ENCODE measurements at places on chromosomes 2 and 18. TPM values are rescaled to one million over a fixed set of nuclear protein-coding genes. Genes with fewer than 3 reads are reported as not detected.

The LHCGR gene
- total RNA-seq = not detected

The LOXL3 gene
- 10.1 TPM for total RNA-seq

The LAMA3 gene
- total RNA-seq = 1.3 TPM

The KCNS3 gene
- 2.7 TPM for total RNA-seq

The RSAD2 gene
- total RNA-seq = not detected

The PARD6G gene
- 3.0 TPM for total RNA-seq

The ADRA2B gene
- not detected for total RNA-seq

The SCG2 gene
- total RNA-seq = 3.0 TPM

The RPIA gene
- total RNA-seq = 3.1 TPM

The SCN9A gene
- 13.6 TPM for total RNA-seq

The PLCL1 gene
- total RNA-seq = 0.17 TPM

The RAPGEF4 gene
- 1.8 TPM for total RNA-seq

The FOXD4L1 gene
- not detected for total RNA-seq

The ARHGAP28 gene
- total RNA-seq = 7.4 TPM

The HJURP gene
- total RNA-seq = 39.4 TPM

The TBR1 gene
- not detected for total RNA-seq

The IL1B gene
- 0.45 TPM for total RNA-seq

The STON1 gene
- total RNA-seq = 5.8 TPM

The ADD2 gene
- total RNA-seq = under 0.01 TPM

The UGT1A9 gene
- total RNA-seq = not detected

The MYO3B gene
- total RNA-seq = not detected

The MYO5B gene
- total RNA-seq = 0.17 TPM

The HOXD12 gene
- total RNA-seq = not detected

The GNLY gene
- not detected for total RNA-seq

The TMEM178A gene
- total RNA-seq = 0.84 TPM

The CCDC141 gene
- not detected for total RNA-seq

The CDK5R2 gene
- total RNA-seq = not detected

The FBXO15 gene
- total RNA-seq = 0.34 TPM

The SRD5A2 gene
- total RNA-seq = not detected

The ODC1 gene
- 281 TPM for total RNA-seq

The HEATR5B gene
- total RNA-seq = 10.0 TPM

The EFHD1 gene
- 0.45 TPM for total RNA-seq

The ATG16L1 gene
- total RNA-seq = 16.4 TPM

The MAPK4 gene
- total RNA-seq = not detected

The DNMT3A gene
- 10.6 TPM for total RNA-seq

The SAP130 gene
- 6.2 TPM for total RNA-seq

The TUBA4B gene
- not detected for total RNA-seq

The ADNP2 gene
- total RNA-seq = 11.6 TPM

The SLC16A14 gene
- total RNA-seq = 1.0 TPM

The PROKR1 gene
- total RNA-seq = not detected

The SERPINB12 gene
- not detected for total RNA-seq

The ERFE gene
- total RNA-seq = 4.2 TPM

The FSHR gene
- total RNA-seq = not detected

The CNRIP1 gene
- total RNA-seq = 62.9 TPM

The WDCP gene
- 8.2 TPM for total RNA-seq

The TNS1 gene
- 18.3 TPM for total RNA-seq

The LMAN2L gene
- 20.2 TPM for total RNA-seq

The SPC25 gene
- total RNA-seq = 12.9 TPM

The RUFY4 gene
- not detected for total RNA-seq

All from bronchus fibroblast of lung (primary cell).